Cerebellar nuclear complex (tissue), 1 donor: ENCODE measurements at places on chromosomes 4 and X.

DNA sequence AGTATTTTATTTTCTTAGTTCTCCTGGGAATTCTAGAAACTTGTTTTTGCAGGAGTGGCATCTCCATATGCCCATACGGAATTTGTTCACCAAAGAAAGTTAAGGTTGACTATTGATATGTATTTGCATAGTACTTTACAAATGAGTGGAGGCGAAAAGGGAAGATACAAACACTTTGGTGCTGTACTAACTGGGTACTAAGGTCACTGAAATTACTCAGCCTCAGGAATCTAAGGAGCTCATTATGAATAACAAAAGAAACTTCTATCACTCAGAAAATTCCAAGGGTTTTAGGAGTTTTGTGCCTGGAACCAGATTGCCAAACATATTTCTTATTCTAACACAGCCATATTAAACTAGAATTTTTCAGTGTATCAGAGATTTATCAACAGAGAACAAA, 27.4 kb upstream of the TMPRSS11B start:
- no peak for DNase-seq

DNA sequence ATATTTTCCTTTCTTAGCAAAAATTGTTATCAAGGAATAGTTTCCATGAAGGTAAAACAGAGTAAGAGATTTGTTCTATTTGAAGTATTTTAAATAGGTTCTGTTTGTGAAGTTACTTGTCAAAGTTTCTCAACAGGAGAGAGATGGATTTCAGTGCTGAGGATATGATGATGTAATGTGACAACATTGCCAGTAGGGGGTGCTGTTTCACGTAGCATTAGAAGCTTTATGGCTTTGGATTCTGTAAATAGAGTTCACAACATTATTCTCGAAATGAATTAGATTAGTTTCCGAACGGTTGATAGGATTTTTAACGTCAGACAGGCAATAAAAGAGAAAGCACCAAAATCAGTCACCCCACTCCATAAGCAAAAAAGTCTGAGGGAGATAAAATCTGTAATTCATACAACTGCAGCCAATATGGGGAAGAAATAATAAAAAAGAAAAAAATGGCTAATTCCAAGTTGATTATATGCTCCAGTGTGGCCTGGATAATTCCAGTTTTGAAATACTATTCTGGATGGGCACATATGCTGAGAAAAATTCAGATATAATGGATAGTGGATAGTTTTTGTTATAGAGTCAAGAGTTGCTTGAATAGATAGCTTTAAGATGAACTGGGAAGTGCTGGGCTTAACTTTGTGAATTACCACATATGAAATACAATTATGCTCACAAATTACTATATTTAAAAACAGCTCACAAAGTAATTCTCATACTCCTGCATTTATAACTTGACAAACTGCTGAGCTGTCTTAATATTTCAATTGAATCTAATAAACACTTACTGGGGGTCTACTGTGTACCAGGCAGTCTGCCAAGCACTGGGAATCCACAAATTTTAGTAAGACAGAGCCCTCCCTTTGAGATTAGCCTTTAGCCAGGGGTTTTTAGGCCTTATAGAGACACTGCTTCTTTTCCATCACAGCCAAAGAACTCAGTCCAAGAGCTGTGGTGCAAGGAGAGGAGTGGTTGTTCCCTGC, 109.1 kb downstream of the GPAT3 start:
- no peak for DNase-seq

DNA sequence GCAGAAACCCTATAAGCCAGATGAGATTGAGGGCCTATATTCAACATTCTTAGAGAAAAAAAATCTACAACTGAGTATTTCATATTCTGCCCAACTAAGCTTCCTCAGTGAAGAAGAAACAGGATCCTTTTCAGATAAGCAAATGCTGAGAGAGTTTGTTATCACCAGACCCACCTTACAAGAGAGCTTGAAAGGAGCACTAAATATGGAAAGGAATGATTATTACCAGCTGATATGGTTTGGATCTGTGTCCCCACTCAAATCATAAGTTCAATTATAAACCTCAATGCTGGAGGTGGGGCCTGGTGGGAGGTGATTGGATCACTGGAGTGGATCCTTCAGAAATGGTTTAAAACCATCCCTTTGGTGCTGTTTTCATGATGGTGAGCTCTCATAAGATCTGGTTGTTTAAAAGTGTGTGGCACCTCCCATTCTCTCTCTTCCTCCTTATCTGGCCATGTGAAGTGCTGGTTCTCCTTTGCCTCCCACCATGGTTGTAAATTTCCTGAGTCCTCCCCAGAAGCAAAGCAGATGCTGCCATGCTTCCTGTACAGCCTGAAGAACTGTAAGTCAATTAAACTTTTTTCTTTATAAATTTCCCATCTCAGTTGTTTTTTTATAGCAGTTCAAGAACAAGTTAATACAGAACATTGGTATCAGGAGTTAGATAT, 144.2 kb downstream of the MSN start:
- DNase-seq = no peak

GRCh38 chrX:102063445-102064074, 61.9 kb upstream of the TCEAL2 start:
- DNase-seq = no peak

GRCh38 chr4:10605746-10606482, 78.7 kb downstream of the CLNK start:
- DNase-seq = no peak

- DNase-seq = no peak
These were observed 86.2 kb downstream of the PPEF1 start for GRCh38 chrX:18793601-18794089.

DNA sequence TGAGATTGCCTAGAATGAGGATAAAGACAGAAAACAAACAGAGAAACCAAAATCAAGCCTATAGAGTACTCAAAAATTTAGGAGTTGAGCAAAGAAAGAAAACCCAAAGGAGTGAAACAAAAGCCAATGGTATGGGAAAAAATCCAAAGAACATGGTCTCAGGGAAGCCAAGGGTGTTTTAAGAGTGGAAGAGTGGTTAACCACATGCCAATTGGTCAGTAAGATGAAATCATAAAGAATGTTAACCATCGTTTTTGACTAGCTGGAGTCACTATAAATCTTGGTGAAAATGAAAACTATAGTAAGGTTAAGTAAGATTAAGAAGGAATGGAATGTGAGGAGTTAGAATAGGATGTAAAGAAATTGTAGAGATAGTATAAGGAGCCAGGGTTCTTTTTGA, 64.7 kb upstream of the RPL34 start:
- DNase-seq = no peak

- DNase-seq = no peak
These were observed 48.9 kb upstream of the ZNF518B start for GRCh38 chr4:10506077-10506476.

DNA sequence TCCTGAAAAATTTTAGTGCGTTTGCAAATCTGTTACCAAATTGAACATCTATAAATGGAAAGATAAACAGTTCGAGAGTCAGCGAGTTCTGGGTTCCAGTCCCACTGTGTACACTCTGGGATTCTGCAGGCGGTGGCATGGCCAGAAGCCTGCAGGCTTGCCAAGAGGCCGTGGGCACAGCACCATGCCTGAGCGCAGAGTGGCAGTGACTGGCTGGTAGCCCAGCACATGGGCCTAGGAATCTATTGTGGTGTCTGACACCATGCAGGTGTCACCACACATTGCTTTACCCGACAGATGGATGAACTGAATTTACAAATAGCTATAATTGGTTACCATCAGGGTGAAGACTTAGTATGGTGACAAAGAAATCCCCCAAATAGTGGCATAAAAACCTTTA, 71.7 kb upstream of the TLR3 start:
- no peak for DNase-seq

DNA sequence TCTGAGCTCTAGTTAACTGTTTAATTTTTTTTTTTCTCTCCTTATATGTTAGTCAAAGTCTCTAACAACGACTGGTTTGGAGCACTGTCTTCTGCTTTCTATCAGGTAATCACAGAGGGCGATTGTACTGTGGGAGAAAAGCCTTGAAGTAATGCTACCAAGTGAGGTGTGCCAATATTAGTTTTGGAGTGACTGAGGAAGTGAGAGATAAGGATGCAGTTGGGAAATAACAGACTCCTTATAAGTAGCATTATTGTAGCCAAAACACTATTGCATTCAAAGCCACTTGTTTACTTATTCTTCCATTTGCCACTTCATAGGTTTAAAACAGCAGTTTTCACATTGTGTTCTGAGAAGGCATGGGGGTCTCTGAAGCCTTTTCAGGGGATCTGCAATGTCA, 79.1 kb upstream of the SLC6A14 start:
- DNase-seq = no peak

DNA sequence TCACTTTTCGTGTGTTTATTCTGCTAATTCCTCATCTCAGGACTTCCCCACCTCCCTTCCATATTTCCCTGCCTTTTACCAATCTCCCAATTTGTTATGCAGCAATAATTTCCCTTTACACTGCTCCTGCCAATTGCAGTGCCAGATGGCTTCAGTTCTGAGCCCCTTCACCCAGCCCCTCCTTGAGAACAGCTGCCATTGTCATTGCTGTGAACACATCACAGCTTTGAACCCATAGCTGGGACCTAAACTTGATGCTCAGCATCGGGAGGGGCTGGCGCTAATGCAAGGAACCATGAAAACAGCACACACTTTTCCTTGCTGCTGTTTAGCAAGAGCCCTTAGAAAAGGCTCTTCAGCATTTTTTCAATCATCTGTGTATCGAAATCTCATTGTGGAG, 104.9 kb downstream of the ALPK1 start:
- no peak for DNase-seq

DNA sequence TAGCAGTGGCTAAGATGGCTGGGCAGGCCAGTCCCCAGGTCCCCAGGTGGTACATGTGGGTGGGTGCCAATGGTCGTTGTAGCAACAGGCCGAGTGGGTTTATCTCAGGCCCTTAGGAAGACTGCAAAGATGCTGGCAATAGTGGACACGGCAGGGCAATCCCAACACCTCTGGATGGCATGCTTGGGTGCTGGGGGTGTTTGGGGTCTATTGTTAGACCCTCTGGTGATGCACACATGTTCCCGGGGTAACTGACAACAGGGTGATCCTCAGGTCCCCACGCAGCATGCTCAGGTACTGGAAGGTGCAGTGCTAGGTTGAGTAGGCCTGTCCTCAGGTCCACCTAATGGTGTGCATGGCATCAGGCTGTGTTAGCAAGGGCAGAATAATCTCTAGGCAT, 267.5 kb downstream of the ANKRD50 start:
- DNase-seq = no peak

GRCh38 chr4:30208731-30209435, 511.3 kb upstream of the PCDH7 start:
- no peak for DNase-seq

- no peak for DNase-seq
These were observed 108.7 kb upstream of the PAK3 start for GRCh38 chrX:110987292-110987691.

GRCh38 chr4:134691915-134692314, 490.3 kb upstream of the PABPC4L start:
- DNase-seq = no peak

DNA sequence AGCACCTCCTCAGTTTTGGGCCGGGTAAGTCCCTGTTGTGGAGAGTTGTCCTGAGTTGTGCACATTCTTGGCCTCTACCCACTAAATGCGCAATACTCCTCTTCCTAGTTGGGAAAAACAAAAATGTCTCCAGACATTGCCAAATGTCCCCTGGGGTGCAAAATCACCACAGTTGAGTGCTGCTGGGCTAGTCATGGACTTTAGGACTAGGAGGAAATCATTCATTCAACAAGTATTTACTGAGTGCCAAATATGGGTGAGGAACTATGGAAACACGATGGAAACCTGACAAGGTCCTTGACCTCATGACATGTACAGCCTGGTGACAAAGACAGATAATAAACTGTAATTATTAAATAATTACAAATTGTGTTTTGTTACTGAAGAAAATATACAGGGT, 71.6 kb downstream of the STX18 start:
- DNase-seq = no peak

- no peak for DNase-seq
These were observed 11.4 kb upstream of the CITED1 start for GRCh38 chrX:72317139-72317538.

DNA sequence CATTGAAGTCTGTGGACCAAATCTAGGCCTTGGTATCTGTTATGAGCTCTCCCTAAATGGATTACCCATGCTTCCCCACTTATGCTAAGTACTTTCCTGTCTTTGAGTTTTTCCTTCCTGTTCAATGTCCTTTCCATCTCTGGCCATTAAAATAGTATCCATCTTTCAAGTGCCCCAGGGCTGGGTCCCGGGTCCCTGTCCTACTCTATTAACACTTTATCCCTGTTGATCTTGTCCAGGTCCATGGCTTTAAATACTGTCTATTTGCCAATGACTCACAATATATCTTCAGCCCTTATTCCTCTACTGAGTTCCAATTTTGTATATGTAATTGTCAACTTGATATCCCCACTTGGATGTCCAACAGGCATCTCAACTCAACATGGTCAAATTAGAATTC, 17.7 kb upstream of the RPS6KA3 start:
- no peak for DNase-seq

GRCh38 chrX:17056868-17057608, 110.6 kb downstream of the REPS2 start:
- no peak for DNase-seq

- no peak for DNase-seq
These were observed 73.2 kb downstream of the HOPX start for GRCh38 chr4:56607926-56608325.

DNA sequence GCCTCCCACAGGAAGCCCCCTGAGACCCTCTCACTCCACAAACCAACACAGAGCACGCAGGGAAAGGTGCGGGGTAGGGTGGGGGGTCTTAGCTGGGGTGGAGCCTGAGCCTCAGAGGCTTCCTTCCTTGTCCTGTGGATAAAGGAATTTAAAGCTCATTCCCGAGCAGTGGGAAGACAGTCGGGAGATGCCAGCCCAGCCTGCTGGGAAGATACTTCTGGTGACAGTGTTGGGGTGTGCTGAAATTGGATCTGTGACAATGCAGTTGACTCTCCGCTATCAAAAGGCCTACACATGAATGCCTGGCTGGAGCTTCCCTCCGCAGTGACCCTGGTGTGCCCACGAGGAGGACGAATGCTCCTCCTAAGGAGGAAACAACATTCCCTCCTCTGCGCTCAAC, 45.5 kb downstream of the JAKMIP1 start:
- no peak for DNase-seq

DNA sequence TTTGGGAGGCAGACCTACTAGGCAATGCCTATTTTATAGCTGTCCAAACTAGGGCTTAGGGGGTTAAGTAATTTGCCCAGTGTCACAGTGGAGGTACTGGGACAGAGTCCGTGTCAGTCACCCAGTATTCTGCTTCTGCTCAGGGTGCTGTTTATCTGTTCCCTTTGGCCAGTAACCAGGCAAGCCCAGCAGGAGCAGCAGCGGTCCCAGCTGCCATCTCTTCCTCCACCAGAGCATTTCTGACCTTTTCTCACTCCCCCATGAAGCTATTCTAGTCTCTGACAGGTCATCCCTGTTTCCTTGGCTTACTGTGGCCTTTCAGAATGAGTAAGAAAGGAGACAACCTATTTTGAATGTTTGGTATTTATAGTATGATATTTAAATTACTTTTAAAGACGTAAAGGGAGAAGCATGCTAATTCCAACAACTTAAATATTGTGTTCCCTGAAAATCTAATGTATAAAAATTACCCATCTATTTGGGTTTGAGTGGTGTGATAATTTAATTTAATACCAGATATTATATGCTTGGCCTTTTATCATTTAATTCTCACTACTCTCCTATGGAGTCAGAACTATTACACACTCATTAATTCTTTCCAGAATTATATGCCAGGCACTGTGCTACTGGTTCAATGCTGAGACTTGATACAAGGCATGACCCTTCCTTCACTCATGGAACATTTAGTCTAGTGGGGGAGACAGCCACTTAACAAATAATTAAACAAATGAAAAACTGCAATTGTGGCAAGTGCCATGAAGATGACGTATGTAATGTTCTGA, 60.6 kb downstream of the RPS6KA3 start:
- DNase-seq = no peak

GRCh38 chrX:96474029-96474740, 210.5 kb upstream of the DIAPH2 start:
- no peak for DNase-seq
